ENCODE measurements at places on chromosomes 1 and 21.

- DNase-seq = no peak
Observed at GRCh38 chr1:202143011-202143767, 1.3 kb downstream of the ARL8A start.

GRCh38 chr1:47219590-47220220 is 12.3 kb downstream of the TAL1 start:
- DNase-seq = no peak

GRCh38 chr1:155309423-155310021 is 856 bp downstream of the FDPS start:
- DNase-seq = no peak

- DNase-seq = no peak
Observed at GRCh38 chr1:155175927-155176371, 2.3 kb downstream of the TRIM46 start.

Measured in breast epithelium (tissue), 4 donors.